ENCODE measurements at places on chromosomes 16 and 17.
A peak's percentile ranks its signal among the peaks of the same experiment; 100 is the strongest.

DNA sequence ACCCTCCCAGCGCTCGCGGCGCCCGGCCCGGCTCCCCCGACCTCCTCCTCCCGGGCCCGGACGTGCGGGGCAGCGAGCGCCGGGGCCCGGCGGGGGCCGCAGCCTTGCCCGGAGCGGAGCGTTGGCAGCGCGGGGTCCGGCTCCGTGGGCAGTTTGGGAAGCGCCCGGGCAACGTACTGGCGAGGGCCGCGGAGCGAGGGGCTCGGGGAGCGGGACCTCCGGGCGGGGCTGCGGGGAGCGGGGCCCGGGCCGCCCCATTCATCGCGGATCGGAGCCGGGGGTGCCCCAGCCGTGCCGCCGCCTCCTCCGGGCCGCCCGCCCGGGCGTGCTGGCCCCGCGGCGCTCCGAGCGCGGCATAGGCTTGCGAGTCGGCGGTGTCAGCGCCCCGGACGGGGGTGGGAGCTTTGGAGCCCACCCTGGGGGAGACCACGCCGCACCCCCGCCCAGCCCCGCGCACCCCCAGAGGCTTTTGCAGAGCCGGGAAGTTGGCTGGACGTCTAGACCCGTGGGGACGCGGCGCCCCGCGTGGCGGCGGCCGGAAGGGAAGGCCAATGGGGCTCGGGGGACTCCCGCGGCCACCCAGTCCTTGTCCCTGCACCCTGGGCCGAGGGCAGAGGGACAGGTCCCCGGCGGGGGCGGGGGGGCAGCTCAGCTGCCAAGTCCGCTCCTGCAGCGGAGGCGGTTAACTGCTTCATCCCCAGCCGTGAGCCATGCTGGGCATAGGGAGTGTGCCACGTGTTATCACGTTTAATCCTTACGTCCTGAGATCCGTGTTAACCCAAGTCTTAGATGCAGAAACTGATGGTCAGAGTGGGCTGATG lies 852 bp downstream of the ZNF469 start:
- no peak for DNase-seq

DNA sequence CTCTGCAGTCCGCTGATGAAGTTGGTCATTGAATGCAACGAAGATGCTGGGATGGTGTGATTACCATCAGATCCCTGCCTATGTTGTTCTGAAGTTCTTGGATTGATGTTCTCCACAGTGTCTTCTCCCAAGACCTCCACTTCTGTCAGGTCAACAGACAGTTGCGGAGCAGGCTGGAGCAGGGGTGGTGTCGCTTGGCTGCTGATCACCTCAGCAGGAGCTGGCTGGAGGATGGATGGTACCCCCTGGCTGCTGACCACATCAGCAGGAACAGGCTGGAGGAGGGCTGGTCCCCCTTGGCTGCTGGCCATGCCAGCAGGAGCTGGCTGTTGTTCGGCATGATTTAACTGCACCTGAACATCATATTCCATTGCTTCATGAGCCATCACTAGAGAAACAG lies 5.6 kb downstream of the RFWD3 start:
- DNase-seq = no peak

DNA sequence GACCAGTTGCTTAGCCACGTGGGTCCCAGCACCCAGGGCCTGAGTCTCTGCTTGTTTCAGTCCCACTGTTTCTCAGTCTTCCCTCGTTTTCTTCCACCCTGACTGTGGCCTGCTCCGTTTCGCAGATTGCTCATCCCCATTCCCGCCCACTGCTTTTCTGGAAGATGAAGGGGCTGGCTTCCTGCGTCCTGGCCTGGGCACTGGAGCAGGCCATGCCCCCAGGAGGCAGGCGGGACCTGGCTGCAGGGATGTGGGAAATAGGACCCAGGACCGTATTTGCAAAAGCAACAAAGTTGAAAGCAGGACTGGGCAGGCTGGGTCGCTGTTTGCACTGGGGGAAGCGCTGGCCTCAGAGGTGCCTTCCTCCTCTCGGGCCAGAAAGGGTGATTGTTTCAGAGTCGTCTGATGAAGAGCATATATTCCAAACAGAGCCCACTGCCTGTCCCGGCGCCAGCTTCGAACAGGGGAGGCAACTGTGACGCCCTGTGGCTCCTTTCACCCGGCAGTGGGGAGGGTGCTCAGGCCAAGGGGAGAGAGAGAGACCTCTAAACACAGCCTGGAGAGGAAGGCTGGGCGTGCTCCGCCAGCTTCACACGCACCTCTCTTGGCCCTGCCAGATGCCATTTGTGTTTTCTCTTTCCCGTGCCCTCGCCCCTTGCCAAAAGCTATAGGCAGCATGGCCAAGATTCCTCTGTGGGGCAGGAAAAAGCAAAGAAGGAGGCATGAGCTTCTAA lies 108.6 kb downstream of the CMIP start:
- DNase-seq = no peak

DNA sequence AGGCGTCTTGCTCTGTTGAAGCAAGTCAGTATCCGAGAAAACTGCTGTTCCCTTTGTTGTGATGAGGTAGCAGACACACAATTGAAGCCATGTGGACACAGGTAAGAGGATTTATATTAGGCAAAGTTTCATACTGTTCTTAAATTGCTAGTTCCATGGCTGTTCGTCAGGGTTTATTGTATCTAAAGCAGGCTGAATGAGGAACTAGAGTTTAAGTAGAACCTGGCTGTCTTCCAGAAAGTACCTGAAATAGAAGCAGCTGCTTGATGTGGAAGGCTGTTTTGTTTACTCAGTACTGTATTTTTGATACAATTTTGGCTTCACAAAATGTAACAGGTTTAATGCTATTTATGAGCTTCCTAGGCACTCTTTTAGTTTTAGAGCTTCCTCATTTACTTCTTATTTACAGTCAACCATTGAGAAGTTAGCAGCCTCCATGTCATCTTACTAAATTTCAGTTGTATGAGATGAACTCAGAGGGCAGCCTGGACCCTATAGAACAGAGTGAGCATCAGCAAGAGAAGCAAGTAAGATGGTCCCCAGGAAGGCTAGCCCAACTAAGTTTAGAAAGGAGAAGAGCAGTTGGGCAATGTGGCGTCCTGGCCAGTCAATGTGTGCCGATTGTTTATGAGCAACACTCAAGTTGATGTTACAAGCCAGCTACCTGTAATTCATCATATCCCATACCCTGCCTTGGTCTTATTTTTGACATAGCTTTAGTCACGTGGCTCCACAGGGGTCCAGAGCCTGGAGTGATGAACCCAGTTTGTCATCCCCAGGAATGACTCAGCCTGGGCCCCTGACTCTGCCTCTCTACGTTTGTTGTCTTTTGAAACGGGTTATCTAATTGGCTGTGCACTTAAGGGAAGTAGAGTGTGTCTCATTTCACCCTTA lies 9.7 kb upstream of the ARL2BP start:
- peak; percentile 10 for DNase-seq

DNA sequence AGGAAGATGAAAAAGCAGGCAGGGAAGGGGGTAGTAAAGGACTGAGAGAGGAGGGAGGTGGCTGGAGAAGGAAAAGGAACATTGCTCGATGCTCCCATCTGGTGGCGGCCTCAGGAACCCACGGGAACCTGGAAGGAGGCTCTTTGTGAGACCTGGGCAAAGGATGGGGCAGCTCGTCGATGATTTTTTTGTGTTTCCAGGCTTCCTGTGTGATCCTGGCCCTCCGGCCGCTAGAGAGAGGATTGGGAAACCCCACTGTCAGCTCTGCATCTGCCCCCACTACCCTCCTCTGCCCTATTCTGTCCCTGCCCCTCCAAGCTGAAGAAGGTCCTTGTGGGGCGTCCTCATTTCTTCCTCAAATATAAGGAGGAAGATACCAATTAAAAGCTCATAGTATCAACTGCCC lies 6.6 kb downstream of the WFIKKN2 start:
- DNase-seq = peak; percentile 53

DNA sequence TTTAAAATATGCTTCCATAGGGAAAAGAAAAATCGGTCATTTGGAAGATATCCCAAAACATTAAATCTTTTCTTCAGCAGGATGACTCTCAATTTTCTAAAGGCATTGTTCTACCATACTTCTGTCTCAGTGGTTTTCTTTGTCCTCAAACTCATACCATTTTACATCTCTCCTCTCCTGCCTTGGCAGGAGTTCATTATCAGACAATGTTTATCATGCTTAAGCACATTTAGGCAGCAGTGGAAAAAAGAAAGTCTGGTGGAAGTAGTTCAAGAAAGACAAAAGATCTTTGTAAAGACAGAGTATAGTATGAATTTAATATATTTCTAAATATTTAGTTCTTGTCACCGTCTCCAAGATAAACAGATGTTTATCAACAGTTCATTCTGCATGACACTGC lies 68.2 kb downstream of the CDK12 start:
- DNase-seq = no peak

DNA sequence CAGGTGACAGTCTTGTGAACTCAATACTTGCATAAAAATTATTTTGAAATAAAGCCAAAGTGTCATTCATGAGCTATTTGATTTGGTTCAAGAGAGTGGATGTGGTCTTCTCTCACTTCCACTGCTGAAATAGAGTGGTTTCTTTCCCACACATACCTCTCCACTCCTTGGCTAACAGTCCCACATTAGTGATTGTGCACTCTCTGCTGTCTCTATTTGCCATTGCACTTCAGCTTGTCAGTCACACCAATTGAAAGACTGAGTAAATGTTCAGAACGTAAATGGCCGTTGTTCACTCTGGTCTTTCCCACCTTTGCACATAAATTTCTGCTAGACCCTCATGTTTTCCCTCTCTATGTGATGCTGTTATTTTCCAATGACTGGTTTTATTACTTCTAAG lies 197.5 kb downstream of the FTO start:
- no peak for DNase-seq

GRCh38 chr17:81479175-81480071 lies 33.2 kb downstream of the ACTG1 start:
- no peak for DNase-seq

- DNase-seq = no peak
Observed at GRCh38 chr16:88526008-88526905, 43.9 kb upstream of the ZC3H18 start.
